ENCODE measurements at places on chromosomes 16 and 17.
A peak's percentile ranks its signal among the peaks of the same experiment; 100 is the strongest.

DNA sequence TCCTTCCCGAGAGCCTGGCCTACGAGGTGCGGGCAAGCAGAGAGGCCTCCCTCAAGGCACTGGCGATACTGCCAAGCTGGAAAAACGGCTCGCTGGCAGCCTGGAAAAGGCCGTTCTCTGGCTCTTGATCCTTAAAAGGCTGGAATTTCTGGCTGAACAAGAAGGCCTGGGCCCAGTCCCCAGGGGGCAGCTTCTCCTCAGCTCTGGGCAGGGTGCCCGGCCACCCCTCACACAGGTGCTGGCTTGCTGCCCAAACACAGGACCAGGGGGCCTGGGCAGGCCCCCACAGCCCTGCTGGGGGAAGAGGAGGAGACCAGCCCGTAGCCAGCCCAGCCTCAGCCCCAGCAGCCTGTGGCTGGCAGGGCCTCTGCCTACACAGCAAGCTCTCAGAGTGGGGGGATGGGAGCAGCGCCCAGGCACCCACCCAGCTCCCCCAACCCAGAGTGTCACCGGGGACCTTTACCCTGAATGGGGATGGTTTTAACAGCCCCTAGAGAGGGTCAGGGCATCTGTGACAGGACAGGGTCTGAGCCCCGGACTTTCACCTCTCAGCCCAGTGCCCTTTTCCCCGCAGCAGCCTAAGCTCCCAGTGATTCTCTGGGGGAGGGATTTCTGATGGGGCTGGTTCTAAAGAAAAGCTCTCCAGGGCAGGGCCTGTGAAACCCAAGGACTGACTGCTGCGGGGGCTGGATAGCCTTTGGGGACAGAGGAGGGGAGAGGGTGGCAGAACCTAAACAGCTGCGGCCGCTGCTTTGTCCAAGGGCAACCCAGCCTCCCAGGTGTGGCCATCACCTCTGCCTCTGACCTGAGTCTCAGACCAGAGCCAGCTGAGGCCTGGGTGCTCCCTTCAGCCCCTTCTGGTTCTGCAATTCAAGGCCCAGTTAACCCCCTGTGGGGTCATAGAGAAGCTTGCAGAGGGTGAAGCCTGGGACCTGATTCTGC lies 38.6 kb upstream of the TOB1 start:
- DNase-seq = peak; percentile 97

- DNase-seq = peak; percentile 97
These were observed at the start of gene TEDC2 for GRCh38 chr16:2459647-2460390. TSS of gene TEDC2 (plus strand) at chr16:2460109. CDS start at chr16:2460145, 36 bp downstream.

- DNase-seq = no peak
These were observed 43.8 kb upstream of the NF1 start for GRCh38 chr17:31050948-31051347.

- DNase-seq = no peak
These were observed 2.1 kb downstream of the NHERF1 start for GRCh38 chr17:74750327-74751069.

DNA sequence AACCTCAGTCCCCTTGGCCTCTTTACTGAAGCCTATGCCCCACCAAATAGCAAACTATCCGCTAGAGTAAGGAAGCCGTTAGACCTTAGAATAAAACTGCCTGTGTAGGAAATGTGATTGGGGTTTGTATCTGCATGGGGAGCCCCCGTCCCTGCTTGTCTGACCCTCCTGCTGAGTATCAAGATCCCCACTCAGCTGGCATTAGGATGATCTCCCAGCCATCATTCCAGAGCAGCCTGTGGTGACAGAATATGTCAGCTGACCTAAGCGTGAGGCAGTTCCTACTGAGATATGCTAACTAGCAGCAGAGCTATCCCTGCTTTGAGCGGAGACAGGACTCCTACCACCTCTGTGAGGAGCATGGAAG lies 645 bp upstream of the GFOD2 start:
- DNase-seq = no peak

- DNase-seq = no peak
These were observed 2.0 kb downstream of the PYCR1 start for GRCh38 chr17:81934850-81935708.

DNA sequence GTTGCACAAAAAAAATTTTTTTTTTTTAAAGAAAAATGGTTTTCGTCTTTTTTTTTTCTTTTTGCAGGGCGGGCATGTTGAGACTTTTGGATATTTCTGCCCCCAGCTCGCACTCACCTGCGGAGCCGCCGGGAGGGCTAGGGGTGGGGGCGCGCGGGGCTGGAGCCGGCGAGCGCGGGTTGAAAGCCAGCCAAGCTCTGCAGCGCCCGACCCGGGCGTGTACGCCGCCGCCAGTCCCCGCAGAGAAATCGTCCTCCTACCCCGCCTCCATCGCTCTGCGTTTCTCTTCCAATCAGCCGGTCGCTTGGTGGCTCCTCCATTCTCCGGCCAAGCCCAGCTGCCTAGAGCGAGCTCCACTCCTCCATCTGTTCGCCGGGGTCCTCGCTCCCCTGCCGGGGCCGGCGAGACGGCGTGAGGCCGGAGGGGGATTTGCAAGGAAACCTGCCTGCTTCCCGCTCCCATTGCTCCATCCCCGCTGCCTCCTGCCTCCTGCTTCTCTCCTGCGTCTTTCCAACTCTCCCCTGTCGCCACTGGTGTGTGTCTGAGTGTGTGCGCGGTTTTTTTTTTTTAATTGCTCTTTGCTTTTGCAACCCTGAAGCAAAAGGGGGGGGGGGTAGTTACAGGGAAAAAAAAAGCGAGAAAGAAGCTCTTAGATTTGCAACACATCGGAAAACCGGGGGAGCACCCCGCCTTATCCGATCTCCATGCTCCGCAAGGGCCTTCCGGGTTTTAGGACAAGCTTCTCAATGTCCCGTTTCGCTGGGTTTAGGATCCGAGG lies 1.8 kb upstream of the UBTF start:
- peak; percentile 87 for DNase-seq

GRCh38 chr16:5060073-5060641 lies 5.6 kb downstream of the C16orf89 start:
- DNase-seq = no peak

DNA sequence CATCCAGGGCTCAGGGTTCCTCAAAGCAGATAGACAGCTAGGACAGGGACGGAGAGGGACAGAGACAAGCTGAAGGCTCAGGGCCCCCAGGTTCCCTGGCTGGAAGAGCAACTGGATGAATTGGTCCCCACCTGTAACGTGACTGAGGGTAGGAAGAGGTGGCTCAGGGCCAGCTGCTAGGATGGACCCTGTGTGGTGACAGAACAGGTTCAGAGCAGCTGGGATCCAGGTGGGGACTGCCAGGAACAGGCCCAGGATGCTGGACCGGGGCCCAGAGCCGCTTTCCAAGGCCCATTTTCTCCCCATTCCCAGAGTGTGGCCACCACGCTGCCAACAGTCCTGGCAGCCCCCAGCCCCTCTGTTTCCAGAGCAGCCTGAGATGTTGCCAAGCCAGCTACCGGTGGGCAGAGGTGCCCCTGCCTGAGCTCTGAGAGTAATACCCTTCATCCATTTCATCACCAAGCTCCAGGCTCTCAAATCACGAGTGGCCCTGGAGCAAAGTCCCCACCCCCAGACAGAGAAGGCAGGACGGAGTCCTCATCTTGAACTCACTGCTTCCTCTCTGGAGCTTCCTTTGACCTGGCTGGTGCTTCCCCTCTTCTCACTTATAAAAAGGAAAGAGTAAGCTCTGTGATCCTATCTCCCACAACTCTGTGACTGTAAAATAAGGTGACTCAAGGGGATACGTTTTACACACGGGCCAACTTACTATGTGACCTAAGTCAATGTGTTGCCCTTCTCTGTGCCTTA lies 79.6 kb downstream of the TMEM132E start:
- no peak for DNase-seq

GRCh38 chr16:17638134-17638533 lies 167.4 kb upstream of the XYLT1 start:
- no peak for DNase-seq

- no peak for DNase-seq
These were observed 53.3 kb downstream of the USP22 start for GRCh38 chr17:20989481-20989880.

- no peak for DNase-seq
These were observed 9.1 kb downstream of the RCVRN start for GRCh38 chr17:9895923-9896322.

GRCh38 chr16:67150833-67151396 lies at the start of gene B3GNT9:
TSS of gene B3GNT9 (minus strand) at chr16:67150998. CDS start at chr16:67150485, 513 bp downstream.
- DNase-seq = peak; percentile 32

- no peak for DNase-seq
These were observed 55.7 kb downstream of the WSB1 start for GRCh38 chr17:27349540-27350021.

GRCh38 chr17:38328620-38329019 lies 15.1 kb downstream of the GPR179 start:
- DNase-seq = peak; percentile 27

GRCh38 chr17:76772842-76773525 lies 35.1 kb downstream of the MFSD11 start:
- no peak for DNase-seq

DNA sequence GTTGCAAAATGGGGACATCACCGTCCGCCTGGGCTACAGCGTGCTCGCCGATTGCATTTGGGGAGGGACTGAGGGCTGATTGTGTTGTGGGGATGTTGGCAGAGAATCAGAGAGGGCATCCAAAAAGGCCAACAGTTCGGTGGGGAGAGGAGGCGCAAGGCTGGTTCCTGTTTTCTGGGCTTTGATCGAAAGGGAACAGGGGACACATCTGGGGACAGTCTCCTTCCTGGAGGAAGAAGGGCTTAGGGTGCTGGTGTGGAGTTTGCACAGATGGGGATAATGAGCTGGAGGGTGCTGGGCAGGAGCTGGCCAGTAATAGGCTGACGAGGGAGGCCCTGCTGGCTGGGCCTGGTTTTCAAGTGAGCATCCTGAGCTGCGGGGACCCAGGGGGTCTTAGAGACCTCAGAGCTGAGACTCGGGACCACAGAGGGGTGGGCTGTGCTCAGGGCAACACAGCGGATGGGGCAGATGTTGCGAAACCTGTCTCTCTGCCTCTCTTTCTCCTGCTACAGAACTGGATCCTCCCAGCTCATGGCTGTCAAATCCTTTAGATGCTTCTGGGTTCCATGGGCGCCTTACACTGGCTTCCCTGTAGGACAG lies 288.7 kb downstream of the SEC14L1 start:
- DNase-seq = no peak

GRCh38 chr16:74760007-74760767 lies 14.4 kb downstream of the FA2H start:
- DNase-seq = no peak

DNA sequence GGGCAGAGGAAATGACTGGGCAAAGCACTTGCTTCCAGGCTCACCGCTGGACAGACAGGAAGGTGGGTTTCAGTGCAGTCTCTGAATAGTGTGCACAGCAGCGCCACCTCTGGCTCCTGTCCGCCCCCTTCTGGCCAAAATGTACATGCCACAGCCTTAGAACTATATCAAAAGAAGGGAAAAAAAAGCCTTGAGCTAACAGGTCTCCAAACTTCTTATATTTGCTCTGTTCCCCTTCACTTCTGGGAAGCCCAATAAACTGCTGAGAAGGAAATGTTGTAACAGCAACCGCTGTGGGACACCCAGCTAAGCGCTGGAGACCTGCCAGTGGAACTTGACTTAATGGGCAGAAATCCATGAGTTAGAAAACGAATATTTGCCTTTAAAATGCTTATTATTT lies 17.5 kb downstream of the COG7 start:
- peak; percentile 70 for DNase-seq

Measured in NCI-H2081 (cell line).